ENCODE measurements at places on chromosomes 3 and 15.

DNA sequence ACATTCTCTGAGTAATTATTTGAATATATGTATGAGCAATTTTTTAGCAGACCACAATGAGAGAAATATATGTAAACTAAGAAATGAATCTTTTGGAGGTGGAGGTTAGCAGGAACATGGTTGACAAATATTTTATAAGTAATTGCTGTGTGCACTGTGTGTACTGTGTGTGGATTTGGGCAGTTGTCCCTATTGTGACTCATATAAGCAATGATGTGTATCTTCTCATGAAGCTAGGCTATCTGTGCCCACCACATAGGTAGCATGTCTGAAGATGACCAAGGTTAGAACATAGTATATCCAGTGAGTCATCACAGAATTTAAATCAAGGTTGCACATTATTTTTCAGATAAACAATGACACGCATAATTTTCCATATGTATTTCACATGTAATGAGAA, 713.9 kb upstream of the GBE1 start:
- DNase-seq = no peak

DNA sequence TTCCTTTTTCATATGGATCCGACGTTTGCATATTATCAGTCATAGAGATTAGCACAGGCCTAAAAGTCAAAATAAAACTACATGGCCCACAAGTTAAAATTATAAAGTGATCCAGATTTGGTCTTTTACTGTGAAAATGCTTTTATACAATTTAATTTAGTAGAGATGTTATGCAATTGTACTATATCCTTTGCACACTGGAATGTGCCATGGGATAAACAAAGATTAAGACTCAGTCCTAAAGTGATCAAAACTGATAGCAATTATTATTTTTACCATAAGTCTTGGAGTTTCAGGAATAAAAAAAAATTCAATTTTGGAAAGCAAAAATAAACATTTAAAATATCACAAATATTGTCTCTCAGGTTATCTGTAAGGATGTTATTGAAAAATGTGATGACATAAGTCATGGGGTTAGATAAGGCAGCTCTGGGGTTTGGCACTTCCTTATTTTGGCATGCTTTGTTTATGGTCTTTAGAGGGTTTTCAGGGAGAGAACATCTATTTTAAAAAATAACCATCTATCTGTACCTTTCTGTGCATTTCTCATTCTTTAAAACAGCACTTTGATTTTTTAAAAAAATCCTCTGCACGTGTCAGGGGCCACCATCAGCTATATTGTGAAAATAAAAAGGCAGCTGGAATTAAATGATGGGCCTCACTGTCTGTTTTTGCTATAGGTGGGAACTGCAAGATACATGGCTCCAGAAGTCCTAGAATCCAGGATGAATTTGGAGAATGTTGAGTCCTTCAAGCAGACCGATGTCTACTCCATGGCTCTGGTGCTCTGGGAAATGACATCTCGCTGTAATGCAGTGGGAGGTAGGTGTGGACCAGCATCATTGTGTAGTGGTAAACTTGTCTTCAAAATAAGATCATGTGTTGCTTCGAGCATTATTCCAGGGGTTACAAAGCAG, 67.3 kb downstream of the TGFBR2 start:
- no peak for DNase-seq

- DNase-seq = no peak
These were observed 45.2 kb upstream of the FILIP1L start for GRCh38 chr3:100159331-100160153.

GRCh38 chr3:168884353-168884903, 779.1 kb downstream of the MECOM start:
- DNase-seq = no peak

DNA sequence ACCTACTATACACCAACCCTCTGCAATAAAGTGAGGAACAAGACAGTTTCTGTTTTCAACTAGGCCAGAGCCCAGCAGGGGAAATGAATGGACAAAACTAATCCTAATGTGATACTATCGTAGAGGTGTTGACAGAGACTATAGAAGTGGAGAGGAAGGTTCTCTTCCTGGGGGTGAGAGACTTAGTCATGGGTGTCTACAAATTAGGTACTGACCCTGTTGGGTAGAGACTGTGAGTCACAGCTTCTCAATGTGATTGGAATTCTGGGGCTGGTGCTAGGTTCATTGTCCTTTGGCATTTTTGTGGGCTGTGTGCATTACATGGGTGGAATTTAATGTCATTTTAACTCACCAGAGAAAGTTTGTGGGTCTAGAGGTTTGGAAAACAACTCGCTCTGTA, 79.3 kb downstream of the ADAMTSL3 start:
- no peak for DNase-seq
